Right ventricle myocardium superior (tissue), 1 donor: ENCODE measurements at places on chromosomes 4 and X. TPM values are rescaled to one million over a fixed set of nuclear protein-coding genes. Genes with fewer than 3 reads are reported as not detected.

The PABPC1L2B gene
- not detected for total RNA-seq

The SPP1 gene
- 5.6 TPM for total RNA-seq

The USP26 gene
- total RNA-seq = not detected

The NSG1 gene
- total RNA-seq = 6.8 TPM

The UCP1 gene
- total RNA-seq = not detected

The MMRN1 gene
- 2.3 TPM for total RNA-seq

The IQSEC2 gene
- total RNA-seq = 10.5 TPM

The XPNPEP2 gene
- 0.73 TPM for total RNA-seq

The OPHN1 gene
- total RNA-seq = 4.3 TPM

The DCAF8L2 gene
- not detected for total RNA-seq
